ENCODE measurements at places on chromosomes 13 and 19.

- DNase-seq: no peak
These were observed 28.5 kb upstream of the PSPC1 start for GRCh38 chr13:19810996-19811881.

- DNase-seq: no peak
These were observed 10.4 kb downstream of the MYO1F start for GRCh38 chr19:8566855-8567254.

DNA sequence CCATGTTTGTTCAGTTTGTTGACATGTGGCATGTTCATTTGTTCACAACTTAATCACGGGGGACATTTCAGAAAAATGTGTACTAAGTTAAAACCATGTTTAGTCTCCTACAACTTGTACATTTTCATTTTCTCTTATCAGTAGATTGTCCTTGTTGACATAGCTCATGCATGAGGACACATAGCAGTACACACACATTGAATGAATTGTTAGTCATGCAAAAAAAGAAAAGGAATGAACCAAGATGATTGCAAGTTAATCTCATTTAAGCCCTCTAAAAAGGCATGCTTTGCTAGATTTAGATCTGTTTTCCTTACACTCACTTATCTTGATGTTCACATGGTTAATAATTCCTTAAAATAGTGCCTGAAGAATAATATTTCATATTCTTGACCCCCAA, 38.2 kb upstream of the AKAP11 start:
- no peak for DNase-seq

GRCh38 chr13:41326661-41327060, 15.6 kb downstream of the NAA16 start:
- no peak for DNase-seq

DNA sequence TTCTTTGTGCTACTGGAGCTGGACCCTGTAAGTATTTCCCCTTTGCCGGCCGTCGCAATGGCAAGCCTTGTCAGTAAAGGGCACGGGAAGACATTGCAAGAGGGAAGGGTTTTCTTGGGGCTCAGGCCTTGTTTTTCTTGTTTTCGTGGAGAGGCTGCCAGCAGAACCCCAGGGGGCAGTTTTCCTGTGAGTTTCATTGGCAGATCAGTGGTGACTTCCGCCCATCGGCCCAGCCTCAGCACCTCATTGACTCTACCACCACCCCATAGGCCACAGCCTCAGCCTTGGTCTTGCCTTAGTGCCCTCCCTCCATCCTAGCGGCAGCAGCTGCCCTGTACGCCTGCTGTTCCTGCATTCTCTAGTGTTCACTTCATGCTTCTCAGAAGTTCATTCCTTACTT, 61.5 kb downstream of the GJA3 start:
- no peak for DNase-seq

DNA sequence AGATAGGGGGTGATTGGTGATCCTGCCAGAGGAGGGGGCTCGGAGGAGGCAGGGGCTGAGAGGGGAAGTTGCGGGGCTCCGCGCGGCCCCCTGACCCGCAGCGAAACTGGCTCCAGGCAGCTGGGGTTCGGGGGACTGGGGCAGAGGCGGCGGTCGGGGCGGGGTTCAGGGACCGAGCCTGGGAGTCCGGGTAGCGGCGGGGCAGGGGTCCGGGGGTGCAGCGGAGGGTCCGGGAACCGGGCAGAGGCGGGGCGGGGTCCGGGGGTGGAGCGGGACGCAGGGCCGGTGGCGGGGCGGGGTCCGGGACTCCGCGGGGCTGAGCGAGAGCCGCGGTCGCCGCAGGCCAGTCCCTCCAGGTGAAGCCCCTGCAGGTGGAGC, 1.2 kb downstream of the MADCAM1 start:
- DNase-seq: no peak

GRCh38 chr19:54415208-54415900, at the start of gene TTYH1:
Gene TTYH1, plus strand, starts transcription at chr19:54415464. Its CDS starts 89 bp downstream, at chr19:54415553.
- DNase-seq: peak; percentile 50

- DNase-seq: peak; percentile 90
These were observed at the start of gene ZNF175 for GRCh38 chr19:51570962-51571575. Gene ZNF175, plus strand, starts transcription at chr19:51571283. Its CDS starts 2,047 bp downstream, at chr19:51573330.
